ENCODE measurements at places on chromosomes 12 and 14.

DNA sequence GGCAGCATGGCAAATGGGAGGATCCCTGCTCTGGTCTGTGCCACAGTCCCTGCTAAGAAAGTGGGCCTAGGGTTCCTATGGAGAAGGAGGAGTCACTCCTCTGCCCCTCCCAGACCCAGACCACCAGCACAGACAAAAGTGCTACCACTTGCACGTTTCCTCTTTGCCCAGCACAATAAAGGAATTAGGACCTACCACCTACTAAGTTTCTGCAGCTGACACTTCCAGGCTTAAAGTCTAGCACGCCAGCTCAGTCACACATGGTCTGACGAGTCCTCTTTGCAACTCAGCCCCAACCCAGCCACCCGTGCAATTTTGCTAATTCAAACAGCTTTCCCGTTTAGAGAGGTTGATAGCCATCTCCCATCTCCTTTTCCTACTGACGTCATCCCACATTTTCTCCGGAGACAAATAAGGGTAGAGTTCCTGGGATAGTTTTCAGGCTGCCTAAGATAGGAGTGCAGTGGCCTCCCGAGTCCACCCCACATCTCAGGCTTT is 66.2 kb upstream of the PTGR2 start:
- peak; percentile 60 for DNase-seq

DNA sequence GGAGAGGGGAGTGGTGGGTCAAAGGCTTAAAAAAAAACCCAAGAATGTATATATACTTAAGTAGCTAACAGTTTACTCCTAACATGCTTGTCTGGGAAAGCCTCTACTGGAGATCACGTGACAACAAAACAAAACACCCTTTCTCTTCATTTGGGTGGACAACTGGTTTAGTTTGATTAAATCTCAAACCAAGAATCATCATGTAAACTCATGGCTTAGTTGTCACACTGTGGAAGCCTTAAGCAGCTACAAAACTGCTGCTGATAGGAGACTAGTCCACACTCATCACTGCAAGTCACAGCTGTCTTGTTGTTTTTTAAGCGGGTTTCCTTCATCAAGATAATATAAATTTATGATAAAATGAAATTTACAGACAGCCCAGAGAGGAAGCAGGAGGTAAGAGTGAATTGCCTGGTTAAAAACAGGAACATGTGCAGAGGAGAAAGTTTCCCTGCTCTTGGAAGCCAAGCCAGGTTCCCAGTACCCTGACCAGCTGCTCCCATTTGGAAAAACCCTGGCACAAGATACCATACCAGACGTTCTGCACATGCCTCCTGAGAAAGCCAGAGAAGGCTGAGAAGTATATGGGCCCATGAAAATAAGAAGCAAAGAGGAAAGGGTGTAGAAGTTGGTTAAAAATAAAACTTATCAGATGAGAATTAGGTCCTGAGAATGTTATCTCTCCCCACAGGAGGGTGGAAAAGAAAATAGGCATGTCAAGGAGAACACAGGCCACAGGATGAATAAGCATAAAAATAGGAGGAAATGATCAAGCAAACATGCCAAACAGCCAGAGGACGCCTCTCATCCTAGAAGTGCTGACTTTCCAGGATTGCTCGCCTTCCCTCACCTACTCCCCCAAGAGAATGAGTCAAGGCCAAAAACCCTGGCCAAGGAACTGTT is 34.0 kb downstream of the EGLN3 start:
- DNase-seq, result no peak

DNA sequence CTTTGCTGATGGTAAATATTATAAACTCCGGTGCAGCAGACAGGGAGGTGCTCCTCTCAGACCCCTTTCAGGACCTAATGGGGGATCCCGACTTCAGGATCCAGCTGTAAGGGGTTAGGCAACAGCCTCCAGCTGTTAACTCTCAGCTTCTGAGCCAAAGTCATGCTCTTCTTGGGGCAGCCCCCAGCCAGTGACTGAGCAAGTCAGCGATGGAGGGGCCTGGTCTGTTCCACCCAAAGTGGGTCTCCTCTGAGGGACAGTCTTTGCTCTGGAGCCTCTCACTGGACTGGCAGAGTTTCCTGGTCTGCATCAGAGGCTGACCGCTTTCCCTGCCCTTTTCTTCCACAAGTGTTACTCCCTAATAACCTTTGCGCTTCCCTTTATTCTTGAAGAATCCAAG is 184.2 kb upstream of the DIO3 start:
- DNase-seq, result no peak

- no peak for DNase-seq
Measured at GRCh38 chr12:70157099-70157498, 86.1 kb upstream of the CNOT2 start.

GRCh38 chr12:100951756-100952155 is 157.2 kb downstream of the ANO4 start:
- no peak for DNase-seq

DNA sequence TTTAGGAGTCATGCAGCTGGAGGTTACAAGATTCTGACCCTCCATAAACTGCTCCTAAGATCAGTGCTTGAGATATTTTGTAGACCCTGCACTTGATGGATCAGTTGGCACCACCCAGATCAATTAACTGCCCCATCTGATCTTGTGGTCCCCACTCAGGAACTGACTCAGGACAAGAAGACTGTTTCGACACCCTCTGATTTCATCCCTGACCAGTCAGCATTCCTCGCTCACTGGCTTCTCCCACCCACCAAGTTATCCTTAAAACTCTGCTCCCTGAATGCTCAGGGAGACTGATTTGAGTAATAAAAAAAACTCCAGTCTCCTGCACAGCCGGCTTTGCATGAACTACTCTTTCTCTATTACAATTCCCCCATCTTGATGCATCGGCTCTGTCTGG is 360.2 kb downstream of the GALC start:
- no peak for DNase-seq

Measured in AG09319 (cell line).